ENCODE measurements at places on chromosomes 2 and 18.

GRCh38 chr2:183866666-183867065 is 731.7 kb upstream of the ZNF804A start:
- DNase-seq, result no peak

DNA sequence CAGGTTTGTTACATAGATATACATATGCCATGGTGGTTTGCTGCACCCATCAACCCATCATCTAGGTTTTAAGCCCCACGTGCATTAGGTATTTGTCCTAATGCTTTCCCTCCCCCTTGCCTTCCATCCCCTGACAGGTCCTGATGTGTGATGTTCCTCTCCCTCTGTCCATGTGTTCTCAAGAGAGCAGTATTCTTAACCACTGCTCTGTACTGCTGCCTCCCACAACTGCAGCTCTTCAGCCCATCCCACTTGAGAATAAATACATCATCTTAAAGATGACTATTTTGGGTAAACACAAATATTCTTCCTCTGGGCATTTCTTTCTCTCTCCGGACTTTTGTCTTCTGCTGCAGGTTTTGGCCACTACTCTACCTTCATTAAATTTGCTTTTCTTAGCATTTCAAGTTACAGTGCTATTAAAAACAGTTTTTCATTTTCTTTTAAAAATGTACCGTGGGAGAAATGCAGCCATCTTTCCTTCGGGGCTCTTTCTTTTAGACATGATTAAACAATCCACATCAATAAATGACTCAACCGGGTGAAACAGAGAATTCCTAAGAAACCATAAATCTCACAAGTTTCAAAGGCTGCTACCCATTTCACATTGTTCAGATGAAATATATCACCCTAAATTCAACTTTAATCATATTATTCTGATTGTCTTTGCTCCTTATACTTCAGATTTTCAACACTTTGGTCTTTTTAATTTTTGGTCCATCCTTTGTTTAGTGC is 323.4 kb downstream of the GALNT13 start:
- DNase-seq, result no peak

GRCh38 chr2:237281836-237282306 is 132.1 kb downstream of the COL6A3 start:
- no peak for DNase-seq

DNA sequence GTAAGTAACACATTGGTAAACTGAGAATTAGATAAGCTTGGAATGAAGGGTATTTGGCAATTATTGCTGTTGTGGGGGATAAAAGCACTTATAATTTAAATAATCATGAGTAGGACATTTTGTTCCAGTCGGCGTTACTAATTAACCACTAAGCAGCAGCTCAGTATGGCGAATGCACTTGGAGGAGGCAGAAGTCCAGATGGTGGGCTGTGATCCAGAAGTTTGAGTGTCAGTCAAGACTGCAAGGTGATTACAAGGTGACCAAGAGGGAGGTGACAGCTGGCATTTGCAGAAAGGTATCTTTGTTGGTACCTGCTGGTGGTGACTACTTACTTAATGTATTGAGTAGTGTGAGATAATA is 643.6 kb upstream of the FAM98A start:
- DNase-seq, result no peak

DNA sequence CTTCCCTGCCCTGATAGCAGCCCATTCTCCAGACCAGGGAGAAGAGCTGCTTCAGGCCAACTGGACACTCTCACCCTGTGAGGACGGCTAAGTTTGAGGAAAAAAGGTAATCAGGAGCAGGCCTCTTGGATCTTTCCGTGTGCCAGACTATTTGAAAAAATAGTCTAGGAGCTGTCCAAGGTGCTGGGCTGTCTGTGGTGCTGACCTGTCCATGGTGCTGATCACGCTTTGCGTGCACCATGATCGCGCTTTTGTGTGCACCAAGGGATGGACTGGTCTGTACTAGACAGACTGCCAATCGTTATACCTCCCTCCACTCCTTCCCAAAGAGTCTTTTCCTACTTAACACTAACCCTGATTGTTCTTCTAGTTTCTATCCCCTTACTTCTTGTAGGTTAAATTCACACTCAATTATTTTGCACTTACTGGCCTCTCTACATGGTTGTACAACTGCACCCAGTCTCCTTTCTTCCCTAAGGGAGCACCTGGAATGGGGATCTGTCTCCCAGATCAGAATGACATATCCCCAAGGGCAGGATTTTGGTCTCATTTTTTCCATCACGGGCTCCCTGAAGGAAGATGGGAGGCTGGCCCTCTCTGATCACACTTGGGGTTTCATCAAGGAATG is 295.4 kb downstream of the CELF4 start:
- no peak for DNase-seq
